ENCODE measurements at places on chromosomes 12 and 14. TPM values are rescaled to one million over a fixed set of nuclear protein-coding genes. Genes with fewer than 3 reads are reported as not detected.

PTPN6 gene
- 12.8 TPM for total RNA-seq

GPR132 gene
- 0.45 TPM for total RNA-seq

KRT1 gene
- total RNA-seq = not detected

NRXN3 gene
- total RNA-seq = 1.0 TPM

RNASE3 gene
- not detected for total RNA-seq

SLC39A5 gene
- total RNA-seq = not detected

MSRB3 gene
- total RNA-seq = 21.4 TPM

AKAP6 gene
- 0.54 TPM for total RNA-seq

CD163L1 gene
- total RNA-seq = 0.20 TPM

CPNE8 gene
- 8.5 TPM for total RNA-seq

RNU4-1 gene
- not detected for total RNA-seq

KRT82 gene
- total RNA-seq = not detected

Data from A549 treated with ZK216348 at 1 μM for 4 hours (cell line).